ENCODE measurements at places on chromosomes 11 and 22.
A peak's percentile ranks its signal among the peaks of the same experiment; 100 is the strongest.

DNA sequence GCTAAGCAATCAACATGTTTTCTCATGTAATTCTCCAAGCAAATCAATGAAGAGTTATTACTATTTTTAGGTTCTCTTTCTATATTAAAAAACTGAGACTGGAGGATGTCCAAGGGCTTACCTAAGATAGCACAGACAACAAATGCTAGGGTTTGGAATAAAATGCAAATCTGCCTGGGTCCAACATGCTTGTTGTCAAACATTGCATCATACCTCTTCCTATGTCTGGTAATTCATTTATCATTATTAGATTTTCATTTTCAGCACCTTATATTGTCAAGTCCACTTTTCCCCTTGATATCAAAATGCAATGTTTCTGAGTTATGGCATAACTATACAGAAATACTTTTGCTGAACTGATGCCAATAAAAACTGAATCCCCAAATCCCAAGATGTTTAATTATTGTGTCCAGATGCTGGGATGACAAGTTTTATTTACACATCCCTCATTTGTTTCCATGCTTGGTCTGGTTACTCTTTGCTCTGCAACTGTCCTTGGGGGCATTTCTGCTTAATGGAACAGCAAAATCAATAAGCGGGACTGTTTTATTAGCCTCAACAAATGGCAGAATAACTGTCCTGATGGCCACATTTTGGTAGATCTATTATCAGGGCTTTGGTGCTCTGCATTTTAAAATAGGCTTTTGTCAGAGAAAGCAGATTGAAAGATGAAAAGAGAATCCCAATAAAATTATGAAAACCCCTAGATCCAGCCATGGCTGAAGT lies 86.0 kb downstream of the C11orf87 start:
- no peak for DNase-seq

GRCh38 chr22:19178065-19178656 lies 375 bp downstream of the SLC25A1 start:
- DNase-seq = no peak

DNA sequence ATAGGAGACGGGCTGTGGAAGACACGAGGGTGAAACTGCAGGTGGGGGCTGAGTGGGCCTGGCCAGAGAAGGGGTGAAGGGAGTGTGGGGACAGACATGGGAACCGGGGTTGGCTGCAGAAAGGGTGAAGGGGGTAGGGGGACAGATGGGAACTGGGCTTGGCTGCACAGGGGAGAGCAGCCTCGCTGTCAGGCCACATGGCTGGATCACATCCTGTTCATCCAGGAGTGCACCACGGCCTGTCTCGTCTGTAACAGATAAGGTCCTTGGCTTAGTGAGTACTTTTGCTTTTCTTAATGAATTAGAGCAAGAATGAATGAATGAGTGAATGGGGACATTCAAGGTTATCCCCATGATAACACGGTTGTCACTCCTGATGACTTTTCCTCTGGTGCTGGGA lies 13.5 kb downstream of the FBLN1 start:
- DNase-seq = no peak

DNA sequence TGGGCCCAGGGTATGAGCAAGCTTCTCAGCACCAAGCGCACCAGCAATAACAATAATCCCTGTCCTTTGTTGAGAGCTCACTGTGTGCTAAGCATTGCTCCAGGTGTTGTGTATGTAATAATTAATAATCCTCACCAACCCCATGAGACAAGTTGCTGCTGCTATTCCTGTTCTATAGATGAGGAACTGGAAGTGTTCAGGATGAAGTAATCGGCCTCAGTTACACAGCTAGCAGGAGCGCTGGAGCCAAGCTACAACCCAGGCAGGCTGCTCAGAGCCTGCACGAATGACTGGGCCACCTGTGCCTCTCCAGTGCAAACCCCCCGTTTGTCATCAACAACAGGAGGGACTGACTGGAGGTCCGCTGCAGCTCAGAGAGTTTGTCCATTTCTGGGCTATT lies 35.2 kb upstream of the CECR2 start:
- no peak for DNase-seq

- no peak for DNase-seq
Measured at GRCh38 chr22:39110631-39111561, 13.9 kb downstream of the APOBEC3H start.

DNA sequence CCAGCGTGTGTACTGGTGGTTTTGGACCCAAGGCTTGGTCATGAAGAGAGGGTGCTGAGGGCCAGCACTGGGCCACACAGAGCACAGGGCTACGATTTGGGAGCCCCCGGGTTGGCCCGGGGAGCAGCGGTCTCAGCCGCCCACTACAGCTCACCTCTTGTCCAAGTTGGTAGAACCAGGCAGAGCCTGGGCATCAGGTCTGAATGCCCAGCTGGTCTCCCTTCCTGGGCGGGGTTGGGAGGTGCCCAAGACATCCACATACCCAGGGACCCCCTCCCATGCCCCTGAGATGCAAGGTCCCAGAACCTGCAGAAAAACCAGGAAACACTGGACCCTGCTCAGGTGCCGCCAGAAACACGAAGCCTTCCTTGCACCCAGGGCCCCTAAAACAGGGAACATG lies 18.0 kb downstream of the CELSR1 start:
- no peak for DNase-seq

- peak; percentile 48 for DNase-seq
Measured at GRCh38 chr11:76805206-76805913, 22.2 kb downstream of the TSKU start.

DNA sequence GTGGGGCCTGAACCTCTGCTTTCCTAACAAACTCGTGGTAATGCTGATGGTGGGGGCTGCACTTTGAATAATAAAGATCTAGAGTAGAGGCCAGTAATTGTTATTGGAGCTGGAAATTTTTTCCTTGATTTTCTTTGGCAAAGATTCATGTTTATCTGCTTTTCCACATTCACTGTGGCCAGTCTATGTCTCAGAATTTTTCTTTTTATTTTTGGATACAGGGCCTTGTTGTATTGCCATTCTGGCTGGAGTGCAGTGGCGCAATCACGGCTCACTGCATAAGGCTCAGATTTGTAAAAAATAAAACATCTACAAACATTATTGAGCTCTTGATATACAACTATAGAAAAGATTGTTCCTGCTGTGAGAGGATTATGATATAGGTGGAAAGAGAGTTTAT lies 1.6 kb downstream of the TMEM135 start:
- no peak for DNase-seq

DNA sequence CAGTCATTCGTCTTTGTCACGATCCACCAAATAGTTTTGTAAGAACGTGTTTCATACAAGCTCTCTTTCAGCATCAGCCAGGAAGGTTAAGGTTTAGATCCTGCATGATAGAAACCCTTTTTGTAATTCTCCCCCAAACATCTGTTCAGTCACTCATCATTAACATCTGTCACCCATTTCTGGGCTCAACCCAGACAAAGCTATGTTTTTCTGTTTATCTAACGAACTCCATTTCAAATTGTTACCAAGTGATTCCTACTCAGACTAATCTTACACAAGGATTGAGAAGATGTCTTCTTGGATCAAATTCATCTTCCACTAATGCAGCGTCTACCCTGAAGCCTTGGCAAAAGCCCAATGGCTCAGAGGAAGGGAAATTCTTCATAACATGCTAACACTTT lies 58.8 kb downstream of the FZD4 start:
- no peak for DNase-seq

DNA sequence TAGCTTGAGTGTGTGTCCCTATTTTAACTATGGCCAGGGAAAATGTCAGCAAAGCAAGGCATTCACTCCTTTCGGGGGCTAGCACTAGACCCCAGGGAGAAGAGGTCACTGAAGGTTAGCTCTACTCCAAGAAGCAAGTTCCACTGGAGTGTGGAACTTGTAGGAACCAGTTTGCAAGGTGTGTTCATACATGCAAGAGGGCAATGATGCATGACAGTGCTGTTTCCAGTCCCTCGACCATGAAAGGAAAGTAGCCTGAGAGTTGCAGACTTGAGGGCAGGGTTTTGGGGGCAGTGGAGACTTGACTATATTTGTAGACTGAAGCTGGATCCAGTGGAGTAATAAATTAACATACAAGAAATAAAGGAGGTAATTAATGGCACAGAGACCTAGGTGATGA lies 21.6 kb upstream of the SLC36A4 start:
- DNase-seq = no peak

- DNase-seq = no peak
Measured at GRCh38 chr11:131944736-131945135, 574.3 kb downstream of the NTM start.

- DNase-seq = no peak
Measured at GRCh38 chr22:27150544-27150941, 493.2 kb downstream of the MIAT start.

GRCh38 chr11:110860461-110860860 lies 148.2 kb upstream of the ARHGAP20 start:
- no peak for DNase-seq

- DNase-seq = no peak
Measured at GRCh38 chr22:32058656-32059260, 15.7 kb downstream of the SLC5A1 start.

- no peak for DNase-seq
Measured at GRCh38 chr11:15195454-15196200, 80.9 kb downstream of the INSC start.

- no peak for DNase-seq
Measured at GRCh38 chr11:74627381-74627780, 35.0 kb downstream of the POLD3 start.

DNA sequence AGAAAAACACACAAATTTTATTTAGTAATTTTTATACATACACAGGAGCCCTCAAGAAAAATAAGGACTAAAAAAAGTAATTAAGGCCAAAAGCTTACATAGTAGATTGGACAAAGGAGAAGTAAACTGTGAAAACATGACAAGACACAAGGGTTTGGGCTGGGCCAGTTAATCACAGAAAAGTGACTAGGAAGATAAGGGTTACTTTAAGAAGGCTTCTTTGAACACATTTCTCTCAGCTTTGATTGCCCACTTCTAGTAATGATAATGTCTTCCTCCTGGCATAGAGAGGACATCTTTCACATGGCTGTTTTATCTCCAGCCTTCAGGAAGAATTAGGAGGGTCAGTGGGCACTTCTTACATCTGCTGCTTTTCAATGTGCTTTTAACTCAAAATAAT lies 3.4 kb downstream of the RNF141 start:
- no peak for DNase-seq

DNA sequence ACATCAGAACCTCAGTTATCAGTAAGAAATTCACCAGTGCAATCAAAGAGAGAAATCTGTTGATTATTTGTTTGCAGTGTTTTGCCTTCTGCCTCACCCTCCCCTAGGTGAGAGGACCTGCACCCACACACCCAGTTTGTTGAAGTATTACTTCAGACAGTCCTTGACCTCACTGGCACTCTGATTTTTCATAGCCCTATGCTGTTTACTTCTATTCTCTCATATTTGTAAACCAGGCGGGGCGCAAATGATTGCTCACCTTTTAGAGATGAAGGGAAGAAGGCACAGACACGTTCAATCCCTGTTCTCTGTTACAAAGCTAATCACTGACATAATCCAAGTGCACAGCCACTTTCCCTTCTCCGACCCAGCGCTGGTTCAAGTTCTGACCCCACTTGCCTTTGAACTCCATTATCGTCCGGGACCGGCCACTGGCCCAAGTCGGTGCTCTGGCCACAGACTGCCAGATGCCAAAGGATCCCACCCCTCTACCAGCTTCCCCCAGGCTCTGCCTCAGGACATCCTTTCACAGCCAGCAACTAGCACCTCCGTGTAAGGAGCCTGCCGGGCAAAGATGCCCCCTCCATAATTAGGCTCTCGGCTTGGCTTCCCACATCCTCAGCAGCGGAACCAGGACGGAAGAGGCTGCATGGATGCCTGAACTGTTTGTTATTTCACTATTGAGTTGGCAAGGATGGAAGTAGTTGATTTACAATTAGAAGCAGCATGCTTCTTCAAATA lies 1.7 kb downstream of the ETS1 start:
- DNase-seq = no peak

GRCh38 chr11:26626346-26626745 lies 54.3 kb upstream of the MUC15 start:
- DNase-seq = no peak

- no peak for DNase-seq
Measured at GRCh38 chr22:19169947-19170318, 8.6 kb downstream of the SLC25A1 start.

DNA sequence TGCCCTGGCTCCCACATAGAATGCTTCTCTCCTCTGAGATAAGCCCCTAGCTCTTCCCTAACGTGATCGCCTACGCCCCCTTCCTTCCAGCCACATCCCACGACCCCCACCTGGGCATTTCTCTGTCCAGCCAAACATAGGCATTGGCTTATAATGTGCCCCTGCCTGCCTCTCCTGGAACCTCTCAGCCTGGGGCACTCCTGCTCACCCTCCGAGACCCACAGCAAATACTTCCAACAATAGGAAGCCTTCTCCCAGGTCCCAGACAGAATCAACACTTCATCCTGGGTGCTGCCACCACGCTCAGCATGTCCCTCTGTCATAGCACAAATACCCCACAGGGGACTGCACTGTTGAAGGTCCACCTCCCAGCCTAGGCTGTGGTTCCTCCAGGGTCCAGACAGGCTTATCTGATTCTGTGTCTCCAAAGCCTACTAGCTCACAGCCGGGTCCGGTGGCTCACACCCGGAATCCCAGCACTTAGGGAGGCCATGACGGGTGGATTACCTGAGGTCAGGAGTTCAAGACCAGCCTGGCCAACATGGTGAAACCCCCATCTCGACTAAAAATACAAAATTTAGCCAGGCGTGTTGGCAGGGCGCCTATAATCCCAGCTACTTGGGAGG lies 24.2 kb upstream of the TMPRSS4 start:
- DNase-seq = no peak

- no peak for DNase-seq
Measured at GRCh38 chr22:36267896-36268485, 15.1 kb downstream of the APOL1 start.

DNA sequence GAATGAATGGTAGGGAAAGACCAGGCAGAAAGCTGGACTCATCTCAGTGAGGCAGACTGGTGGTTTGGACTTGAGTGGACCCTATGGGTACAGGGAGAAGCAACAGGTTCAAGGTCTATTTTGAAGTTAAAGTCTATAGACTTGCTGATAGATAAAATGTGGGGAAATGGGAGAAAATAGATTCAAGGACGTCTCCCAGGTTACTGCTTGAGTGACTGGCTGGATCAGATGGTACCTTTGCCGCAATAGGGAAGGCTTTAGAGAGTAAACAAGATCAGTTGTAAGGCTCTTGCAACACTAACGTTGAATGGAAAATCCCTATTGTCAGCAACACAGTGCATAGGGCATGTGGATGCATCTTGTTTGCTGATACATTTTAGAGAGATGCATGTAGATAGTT lies 27.4 kb downstream of the SEZ6L start:
- no peak for DNase-seq

DNA sequence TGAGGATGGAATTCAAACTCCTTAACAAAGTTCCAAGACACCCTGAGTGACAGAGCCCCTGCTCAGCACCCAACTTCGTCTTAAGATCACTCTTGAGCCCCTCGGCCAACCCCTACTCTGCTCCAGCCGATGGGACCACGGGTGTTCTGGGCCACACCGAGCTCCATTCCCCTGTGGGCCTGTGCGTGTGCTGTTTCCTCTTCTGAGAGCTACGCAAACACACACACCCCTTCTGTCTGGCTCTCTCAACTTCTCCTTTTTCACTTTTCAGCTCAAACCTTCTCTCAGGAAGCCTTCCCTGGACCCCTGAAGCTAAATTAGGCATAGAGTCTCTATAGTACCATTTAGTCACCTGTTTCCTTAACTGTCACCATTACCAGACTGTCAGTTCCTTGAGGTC lies 37.5 kb upstream of the NNMT start:
- no peak for DNase-seq

GRCh38 chr11:8036002-8036802 lies 44.8 kb upstream of the TUB start:
- no peak for DNase-seq
